Activated naive CD8-positive, alpha-beta T cell treated with anti-CD3 and anti-CD28 coated beads, Interleukin-2, amount 50 U/mL, for 24 hours (primary cell): ENCODE measurements at places on chromosomes 6 and 20.

GRCh38 chr6:105977934-105978504 lies 108.1 kb upstream of the PRDM1 start:
- no peak for DNase-seq
- no peak overlapping the region for H3K27ac ChIP-seq
- H3K4me3 ChIP-seq, result no peak overlapping the region
- H3K36me3 ChIP-seq, result peaks cover 6% of the 10 kb centered on the region
- H3K4me1 ChIP-seq, result peaks cover 24% of the 10 kb centered on the region
- peaks cover 43% of the 10 kb centered on the region for H3K27me3 ChIP-seq

GRCh38 chr6:138493413-138493812 lies 5.9 kb downstream of the NHSL1 start:
- no peaks in the 10 kb centered on the region for H3K36me3 ChIP-seq
- no peak overlapping the region for H3K4me3 ChIP-seq
- H3K27me3 ChIP-seq, result peaks cover 4% of the 10 kb centered on the region
- no peak overlapping the region for H3K27ac ChIP-seq
- DNase-seq, result no peak
- H3K4me1 ChIP-seq, result no peaks in the 10 kb centered on the region

DNA sequence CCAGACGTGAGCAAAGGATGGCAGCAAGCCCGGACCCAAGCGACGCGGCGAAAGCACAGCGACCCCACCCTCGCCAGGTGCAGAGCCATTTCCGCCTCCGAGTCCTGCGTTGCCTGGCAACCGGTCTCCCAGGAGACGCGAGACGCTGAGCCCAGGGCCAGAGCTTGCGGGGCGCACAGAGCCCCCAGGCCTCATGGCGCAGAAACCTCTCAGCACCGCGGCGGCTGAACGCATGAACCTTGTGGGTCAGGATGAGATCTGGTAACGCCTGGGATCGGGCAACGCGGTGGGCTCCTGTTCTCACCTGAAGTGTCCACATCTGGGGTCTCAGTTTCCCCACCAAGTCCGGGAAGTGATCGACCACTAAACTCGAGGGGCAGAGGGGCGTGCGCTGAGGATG lies 77.7 kb downstream of the ANKRD60 start:
- H3K27ac ChIP-seq, result no peak overlapping the region
- H3K4me3 ChIP-seq, result no peak overlapping the region
- peaks cover 62% of the 10 kb centered on the region for H3K27me3 ChIP-seq
- DNase-seq, result peak; percentile 5
- H3K36me3 ChIP-seq, result no peaks in the 10 kb centered on the region
- no peaks in the 10 kb centered on the region for H3K4me1 ChIP-seq

DNA sequence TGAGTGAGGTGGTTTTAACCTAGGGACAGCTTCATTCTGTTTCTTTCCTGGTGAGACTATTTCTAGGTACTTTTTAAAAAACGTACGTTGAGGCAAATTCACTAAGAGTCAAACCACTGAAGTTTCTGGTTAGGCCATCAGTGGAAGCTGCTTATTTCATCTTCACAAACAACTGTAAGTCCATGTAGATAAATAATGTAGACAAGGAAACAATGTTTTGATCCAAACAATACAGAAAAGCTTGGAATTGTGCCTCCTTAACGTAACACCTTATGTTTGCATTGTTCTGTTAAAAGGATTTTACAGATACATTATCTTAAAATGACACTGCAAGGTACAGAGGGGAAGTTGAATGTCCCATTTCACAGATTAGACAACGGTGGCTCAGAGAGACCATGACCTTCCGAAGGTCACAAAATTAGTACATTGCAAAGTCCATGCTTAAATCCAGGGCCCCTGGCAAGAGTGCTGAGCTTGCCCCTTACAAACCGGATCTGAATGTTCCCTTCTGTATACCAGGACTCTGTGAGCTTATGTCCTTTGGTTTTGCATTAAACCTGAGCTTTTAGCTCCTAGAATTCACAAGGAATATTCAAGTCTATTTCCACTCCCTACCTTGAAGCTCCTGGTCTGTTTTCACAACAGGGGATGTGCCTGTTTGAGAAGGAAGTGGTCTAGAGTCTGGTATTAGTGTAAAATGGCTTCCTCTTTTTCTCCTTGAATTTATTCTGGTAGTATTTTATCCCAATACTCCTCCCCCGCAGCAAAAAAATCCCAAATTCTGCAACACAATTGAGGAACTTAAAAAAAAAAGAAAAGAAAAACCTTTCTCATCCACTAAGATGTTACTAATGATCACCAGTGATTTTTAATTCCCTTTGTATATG lies 28.9 kb upstream of the ZNF217 start:
- H3K4me1 ChIP-seq, result peaks cover 45% of the 10 kb centered on the region
- H3K27me3 ChIP-seq, result no peaks in the 10 kb centered on the region
- peak overlapping the region; percentile 98 for H3K27ac ChIP-seq
- H3K4me3 ChIP-seq, result peak overlapping the region; percentile 79
- no peaks in the 10 kb centered on the region for H3K36me3 ChIP-seq
- no peak for DNase-seq

GRCh38 chr6:8434727-8435092 lies 635 bp downstream of the SLC35B3 start:
- H3K36me3 ChIP-seq, result peaks cover 19% of the 10 kb centered on the region
- H3K4me3 ChIP-seq, result peak overlapping the region; percentile 93
- H3K27ac ChIP-seq, result peak overlapping the region; percentile 97
- no peak for DNase-seq
- peaks cover 38% of the 10 kb centered on the region for H3K4me1 ChIP-seq

DNA sequence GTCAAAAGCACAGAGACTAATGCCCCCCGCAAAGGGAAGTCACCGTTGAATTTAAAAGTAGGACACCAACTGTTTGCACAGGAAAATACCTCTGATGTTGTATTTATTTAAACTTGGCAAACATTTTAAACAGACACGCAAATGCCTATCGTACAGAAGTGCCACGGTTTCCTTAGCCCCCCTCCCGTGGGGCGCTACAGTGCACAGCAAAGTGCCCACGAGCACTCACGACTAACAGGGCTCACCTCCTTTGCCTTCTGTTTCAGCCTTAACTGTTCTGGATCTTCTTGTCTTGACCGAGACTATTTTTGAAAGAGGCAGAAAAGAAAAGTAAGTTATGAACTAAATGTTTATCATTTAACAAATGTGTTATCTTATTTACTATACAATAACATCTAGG lies 67.8 kb downstream of the TAF4 start:
- DNase-seq, result no peak
- peaks cover 68% of the 10 kb centered on the region for H3K36me3 ChIP-seq
- no peaks in the 10 kb centered on the region for H3K4me1 ChIP-seq
- no peak overlapping the region for H3K4me3 ChIP-seq
- no peak overlapping the region for H3K27ac ChIP-seq
- no peaks in the 10 kb centered on the region for H3K27me3 ChIP-seq

- H3K4me1 ChIP-seq, result peaks cover 94% of the 10 kb centered on the region
- peak overlapping the region; percentile 79 for H3K27ac ChIP-seq
- H3K36me3 ChIP-seq, result peaks cover 43% of the 10 kb centered on the region
- H3K27me3 ChIP-seq, result no peaks in the 10 kb centered on the region
Observed at GRCh38 chr6:142934599-142934998, 10.4 kb downstream of the HIVEP2 start.

- no peak overlapping the region for H3K27ac ChIP-seq
- no peaks in the 10 kb centered on the region for H3K4me1 ChIP-seq
- no peak overlapping the region for H3K4me3 ChIP-seq
- no peaks in the 10 kb centered on the region for H3K36me3 ChIP-seq
- no peaks in the 10 kb centered on the region for H3K27me3 ChIP-seq
Observed at GRCh38 chr20:9628141-9628540, 113.8 kb downstream of the LAMP5 start.

GRCh38 chr6:155187106-155187505 lies 76.7 kb upstream of the CLDN20 start:
- H3K27me3 ChIP-seq, result peaks cover 2% of the 10 kb centered on the region
- peaks cover 8% of the 10 kb centered on the region for H3K36me3 ChIP-seq
- H3K4me3 ChIP-seq, result no peak overlapping the region
- DNase-seq, result no peak
- peaks cover 56% of the 10 kb centered on the region for H3K4me1 ChIP-seq

DNA sequence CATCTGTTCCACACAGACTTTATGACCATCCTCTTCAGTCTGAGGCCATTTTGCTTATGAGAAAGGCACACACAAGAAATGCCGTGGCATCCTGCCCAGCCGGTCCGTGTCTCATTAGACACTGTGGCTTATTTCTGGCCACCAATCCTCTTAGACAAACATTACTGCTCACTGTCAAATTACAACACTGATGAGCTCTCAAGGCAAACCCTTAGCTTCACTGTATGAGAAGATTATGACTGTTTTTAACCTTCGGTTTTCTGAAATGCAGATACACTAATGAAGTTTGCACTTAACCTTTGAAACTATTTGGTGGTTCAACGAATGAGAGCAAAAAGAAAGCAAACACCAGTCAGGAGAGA lies 50.5 kb upstream of the DST start:
- H3K27me3 ChIP-seq, result peaks cover 4% of the 10 kb centered on the region
- no peaks in the 10 kb centered on the region for H3K36me3 ChIP-seq
- no peak overlapping the region for H3K27ac ChIP-seq
- no peak for DNase-seq
- H3K4me3 ChIP-seq, result no peak overlapping the region

- peaks cover 18% of the 10 kb centered on the region for H3K27me3 ChIP-seq
- no peak overlapping the region for H3K27ac ChIP-seq
- no peak for DNase-seq
- H3K4me3 ChIP-seq, result no peak overlapping the region
Observed at GRCh38 chr6:29814379-29815117, 13.1 kb upstream of the HLA-G start.

GRCh38 chr6:25302151-25302550 lies 23.0 kb downstream of the CARMIL1 start:
- H3K4me1 ChIP-seq, result peaks cover 7% of the 10 kb centered on the region
- no peaks in the 10 kb centered on the region for H3K27me3 ChIP-seq
- no peaks in the 10 kb centered on the region for H3K36me3 ChIP-seq
- no peak overlapping the region for H3K4me3 ChIP-seq
- no peak for DNase-seq

DNA sequence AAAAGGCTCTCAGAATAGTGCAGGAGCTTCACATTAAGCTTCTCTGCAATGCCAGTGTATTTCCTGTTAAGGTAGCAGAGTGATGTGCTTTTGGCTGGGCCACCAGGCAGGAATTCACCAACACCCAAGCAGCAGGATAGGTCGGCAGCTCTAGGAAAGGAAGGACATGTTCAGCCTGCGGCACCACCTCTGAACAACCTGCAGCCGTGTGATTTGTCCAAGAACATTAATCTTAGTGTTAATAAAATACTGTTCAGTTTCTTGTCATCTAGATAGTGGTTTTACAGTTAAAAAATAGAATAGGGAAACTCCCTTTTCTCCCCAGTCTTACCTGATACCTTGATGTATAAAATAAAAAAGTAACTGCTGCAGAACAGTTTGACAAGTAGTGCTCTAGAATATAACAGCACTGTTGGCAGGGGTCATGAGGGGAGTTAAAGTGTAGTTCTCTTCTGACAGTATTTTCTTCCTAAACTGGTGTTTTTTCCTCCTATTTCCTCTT lies 18.8 kb downstream of the ZNF292 start:
- peaks cover 32% of the 10 kb centered on the region for H3K36me3 ChIP-seq
- H3K27ac ChIP-seq, result peak overlapping the region; percentile 57
- peaks cover 78% of the 10 kb centered on the region for H3K4me1 ChIP-seq
- no peak for DNase-seq

- H3K4me3 ChIP-seq, result no peak overlapping the region
- no peak overlapping the region for H3K27ac ChIP-seq
- peaks cover 20% of the 10 kb centered on the region for H3K4me1 ChIP-seq
- DNase-seq, result no peak
- H3K36me3 ChIP-seq, result no peaks in the 10 kb centered on the region
- H3K27me3 ChIP-seq, result no peaks in the 10 kb centered on the region
Observed at GRCh38 chr6:157525918-157526425, 145.0 kb downstream of the ZDHHC14 start.

DNA sequence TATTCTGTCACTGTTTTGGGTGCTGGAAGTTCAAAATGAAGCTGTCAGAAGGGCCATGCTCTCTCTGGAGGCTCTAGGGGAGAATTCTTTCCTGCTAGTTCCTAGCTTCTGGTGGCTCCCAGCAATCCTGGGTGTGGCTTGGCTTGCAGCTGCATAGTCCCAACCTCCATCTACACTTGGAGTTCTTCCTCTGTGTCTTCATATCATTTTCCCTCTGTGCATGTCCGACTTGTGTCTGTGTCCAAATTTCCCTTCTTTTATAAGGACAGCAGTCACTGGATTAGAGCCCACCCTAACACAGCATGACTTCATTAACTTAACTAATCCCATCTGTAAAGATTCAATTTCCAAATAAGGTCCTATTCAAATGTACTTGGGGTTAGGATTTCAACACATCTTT lies 23.3 kb upstream of the ENPP1 start:
- DNase-seq, result no peak
- peaks cover 21% of the 10 kb centered on the region for H3K27me3 ChIP-seq
- H3K36me3 ChIP-seq, result no peaks in the 10 kb centered on the region
- no peak overlapping the region for H3K4me3 ChIP-seq
- no peak overlapping the region for H3K27ac ChIP-seq

DNA sequence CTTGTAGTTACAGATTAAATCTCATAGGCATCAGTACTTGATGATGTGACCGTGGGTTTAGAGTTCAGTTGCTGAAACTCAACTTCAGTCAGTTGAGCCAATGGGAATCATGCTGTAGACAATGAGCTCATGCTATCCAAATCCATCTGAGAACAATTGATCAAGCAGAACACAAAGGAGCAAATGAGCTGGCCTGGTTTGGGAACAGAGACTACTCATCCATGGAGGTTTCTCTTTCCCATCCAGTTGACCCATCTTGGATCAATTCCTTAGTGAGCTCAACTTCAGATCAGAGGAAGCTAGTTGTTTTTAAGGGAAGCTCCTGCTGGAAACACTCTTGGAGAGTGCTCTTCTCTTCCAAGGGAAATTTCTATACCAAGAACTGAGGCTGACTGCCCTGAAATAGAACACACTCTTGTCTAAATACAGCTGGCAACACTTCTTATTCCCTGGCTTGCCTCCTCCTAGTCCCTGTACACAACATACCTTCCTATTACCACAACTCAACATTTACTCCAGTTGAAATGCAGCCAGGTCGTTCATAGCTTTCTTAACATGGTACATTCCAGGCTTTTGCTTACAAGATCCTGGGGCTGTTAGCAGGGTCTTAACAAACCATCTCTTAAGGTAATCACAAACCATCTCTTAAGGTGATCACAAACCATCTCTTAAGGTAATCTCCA lies 203.9 kb upstream of the PRDM1 start:
- no peak overlapping the region for H3K4me3 ChIP-seq
- H3K27me3 ChIP-seq, result peaks cover 33% of the 10 kb centered on the region
- no peak overlapping the region for H3K27ac ChIP-seq
- no peak for DNase-seq

DNA sequence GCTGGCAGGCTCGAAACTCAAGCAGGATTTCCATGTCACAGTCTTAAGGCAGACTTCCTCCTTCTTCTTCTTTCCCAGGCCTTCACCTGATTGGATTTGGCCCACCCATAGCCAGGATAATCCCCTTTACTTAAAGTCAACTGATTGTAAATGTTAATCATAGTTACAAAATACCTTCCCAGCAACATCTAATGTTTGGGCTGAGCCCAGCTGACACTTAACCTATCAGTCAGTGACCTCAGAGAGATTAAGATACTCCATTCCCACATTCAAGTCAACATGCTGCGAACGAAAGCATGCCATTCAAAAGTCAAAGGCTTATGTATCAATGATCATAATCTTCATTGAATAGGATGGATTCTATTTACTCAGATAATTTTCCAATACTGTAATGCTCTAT lies 16.0 kb downstream of the MAP7 start:
- peaks cover 3% of the 10 kb centered on the region for H3K27me3 ChIP-seq
- H3K36me3 ChIP-seq, result no peaks in the 10 kb centered on the region
- no peaks in the 10 kb centered on the region for H3K4me1 ChIP-seq
- DNase-seq, result no peak
- no peak overlapping the region for H3K27ac ChIP-seq
- H3K4me3 ChIP-seq, result no peak overlapping the region

- H3K27ac ChIP-seq, result no peak overlapping the region
- H3K36me3 ChIP-seq, result no peaks in the 10 kb centered on the region
- H3K4me3 ChIP-seq, result no peak overlapping the region
- H3K4me1 ChIP-seq, result no peaks in the 10 kb centered on the region
- DNase-seq, result no peak
- H3K27me3 ChIP-seq, result no peaks in the 10 kb centered on the region
Observed at GRCh38 chr6:83365931-83366330, 64.9 kb downstream of the ME1 start.
